ENCODE measurements at places on chromosomes 2 and 18.

DNA sequence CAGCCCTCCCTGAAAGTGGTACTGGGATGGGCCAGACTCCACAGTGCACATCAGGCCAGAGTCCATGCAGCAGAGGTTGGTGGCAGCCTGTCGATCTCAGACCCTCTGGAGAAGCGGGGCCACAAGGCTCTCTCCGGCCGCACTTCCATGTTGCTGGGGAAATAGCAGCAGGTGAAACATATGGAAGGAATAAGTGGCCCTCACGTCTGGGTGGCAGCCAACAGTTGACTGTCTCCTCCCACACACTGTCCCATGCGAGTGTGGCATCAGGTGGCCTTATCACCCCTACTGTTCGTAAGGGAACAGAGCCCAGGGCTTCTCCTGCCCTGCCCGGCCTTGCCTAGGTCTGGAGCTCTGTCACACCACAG lies 58.1 kb upstream of the FOSL2 start:
- no peak for DNase-seq

DNA sequence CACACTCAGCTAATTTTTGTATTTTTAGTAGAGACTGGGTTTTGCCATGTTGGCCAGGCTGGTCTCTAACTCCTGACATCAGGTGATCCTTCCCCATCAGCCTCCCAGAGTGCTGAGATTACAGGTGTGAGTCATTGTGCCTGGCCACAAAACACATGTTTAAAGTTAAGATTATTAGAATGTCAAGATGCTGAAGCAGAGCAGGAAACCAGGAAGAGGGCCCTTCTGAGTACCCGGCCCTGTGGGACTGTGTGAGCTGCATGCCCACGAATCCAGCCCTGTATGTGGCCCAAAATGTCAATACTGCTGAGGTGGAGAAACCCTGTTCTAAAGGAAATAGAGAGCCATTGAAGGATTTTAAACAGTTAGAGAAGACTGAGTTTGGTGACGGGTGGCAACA lies 31.0 kb upstream of the REV1 start:
- DNase-seq: no peak

DNA sequence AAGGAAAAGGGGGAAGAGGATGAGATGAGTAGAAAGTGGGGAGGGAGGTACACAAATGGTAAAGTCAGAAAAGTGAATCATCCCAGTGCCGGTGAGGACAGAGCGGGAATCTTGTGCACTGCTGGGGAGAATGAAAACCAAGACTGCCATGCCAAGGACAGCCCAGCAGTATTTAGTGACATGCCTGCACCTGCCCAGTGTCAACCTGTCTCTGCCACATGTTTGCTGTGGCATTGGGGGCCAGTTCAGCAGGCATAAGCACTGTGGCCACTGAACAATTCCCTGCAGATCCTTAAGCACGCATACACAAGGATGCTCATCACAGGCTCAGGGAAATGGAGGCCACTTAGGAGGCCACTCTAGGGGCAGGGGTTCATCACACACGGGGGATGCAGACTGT lies 5.2 kb upstream of the KCNK3 start:
- no peak for DNase-seq

DNA sequence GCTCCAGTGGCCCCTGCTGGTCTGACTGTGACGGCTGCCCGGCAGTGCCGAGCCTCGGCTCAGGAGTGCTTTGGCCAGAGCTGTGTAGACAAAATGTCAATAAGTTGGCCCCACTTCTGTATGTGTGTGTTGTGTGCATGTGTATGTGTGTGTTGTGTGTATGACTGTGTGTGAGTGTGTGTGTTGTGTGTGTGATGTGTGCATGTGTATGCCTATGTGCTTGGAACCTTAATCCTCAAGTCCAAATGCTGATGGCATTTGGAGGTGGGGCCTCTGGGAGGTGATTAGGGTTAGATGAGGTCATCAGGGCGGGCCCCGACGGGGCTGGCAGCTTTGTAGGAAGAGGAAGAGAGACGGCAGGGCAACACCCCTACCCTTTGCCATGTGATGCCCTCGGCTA lies 269.0 kb downstream of the DCDC2C start:
- DNase-seq: no peak

DNA sequence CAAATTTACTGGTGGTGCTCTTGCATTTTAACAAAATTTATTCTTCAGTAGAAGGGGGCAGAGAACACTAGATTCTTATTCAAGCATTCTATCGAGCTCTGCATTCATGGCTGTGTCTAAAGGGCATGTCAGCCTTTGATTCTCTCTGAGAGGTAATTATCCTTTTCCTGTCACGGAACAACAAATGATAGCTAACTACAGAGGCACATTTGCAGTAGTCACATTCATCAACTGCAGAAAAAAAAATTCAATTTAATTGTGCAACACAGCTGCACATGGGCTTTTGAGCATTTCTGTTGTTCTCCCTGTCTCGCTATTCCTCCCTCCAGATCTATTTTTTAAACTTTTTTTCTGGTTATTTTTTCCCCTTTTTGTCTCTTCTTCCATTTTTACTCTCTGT lies 13.0 kb upstream of the DLX1 start:
- no peak for DNase-seq

- no peak for DNase-seq
Measured at GRCh38 chr18:25669741-25670140, 317.8 kb upstream of the ZNF521 start.

Data from stimulated activated naive CD4-positive, alpha-beta T cell treated with Interleukin-2 at 50 U/mL for 16 hours (primary cell).